ENCODE measurements at places on chromosomes 2 and 18.

- DNase-seq: no peak
Observed at GRCh38 chr2:213101109-213101508, 50.3 kb downstream of the IKZF2 start.

GRCh38 chr2:201407265-201407664 is 44.0 kb downstream of the TRAK2 start:
- DNase-seq: no peak

DNA sequence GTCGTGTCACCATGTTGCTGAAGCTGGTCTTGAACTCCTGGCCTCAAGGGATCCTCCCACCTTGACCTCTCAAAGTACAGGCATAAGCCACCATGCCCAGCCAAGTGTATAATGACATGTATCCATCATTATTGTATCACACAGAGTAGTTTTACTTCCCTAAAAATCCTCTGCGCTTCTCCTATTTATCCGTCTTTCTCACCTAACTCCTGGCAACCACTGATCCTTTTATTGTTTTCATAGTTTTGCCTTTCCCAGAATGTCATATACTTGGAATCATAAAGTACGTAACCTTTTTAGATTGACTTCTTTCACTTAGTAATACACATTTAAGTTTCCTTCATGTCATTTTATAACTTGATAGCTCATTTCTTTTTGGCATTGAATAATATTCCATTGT is 51.0 kb downstream of the ZC3H15 start:
- DNase-seq: no peak

GRCh38 chr2:99377879-99378278 is 40.7 kb downstream of the EIF5B start:
- DNase-seq: no peak

All from omental fat pad (tissue), 4 donors.